Activated CD4-positive, alpha-beta T cell treated with anti-CD3 and anti-CD28 coated beads, Interleukin-2, amount 10 ng/mL, durations not matched to agents 7 days and 5 days (primary cell): ENCODE measurements at places on chromosomes 7 and 10.

DNA sequence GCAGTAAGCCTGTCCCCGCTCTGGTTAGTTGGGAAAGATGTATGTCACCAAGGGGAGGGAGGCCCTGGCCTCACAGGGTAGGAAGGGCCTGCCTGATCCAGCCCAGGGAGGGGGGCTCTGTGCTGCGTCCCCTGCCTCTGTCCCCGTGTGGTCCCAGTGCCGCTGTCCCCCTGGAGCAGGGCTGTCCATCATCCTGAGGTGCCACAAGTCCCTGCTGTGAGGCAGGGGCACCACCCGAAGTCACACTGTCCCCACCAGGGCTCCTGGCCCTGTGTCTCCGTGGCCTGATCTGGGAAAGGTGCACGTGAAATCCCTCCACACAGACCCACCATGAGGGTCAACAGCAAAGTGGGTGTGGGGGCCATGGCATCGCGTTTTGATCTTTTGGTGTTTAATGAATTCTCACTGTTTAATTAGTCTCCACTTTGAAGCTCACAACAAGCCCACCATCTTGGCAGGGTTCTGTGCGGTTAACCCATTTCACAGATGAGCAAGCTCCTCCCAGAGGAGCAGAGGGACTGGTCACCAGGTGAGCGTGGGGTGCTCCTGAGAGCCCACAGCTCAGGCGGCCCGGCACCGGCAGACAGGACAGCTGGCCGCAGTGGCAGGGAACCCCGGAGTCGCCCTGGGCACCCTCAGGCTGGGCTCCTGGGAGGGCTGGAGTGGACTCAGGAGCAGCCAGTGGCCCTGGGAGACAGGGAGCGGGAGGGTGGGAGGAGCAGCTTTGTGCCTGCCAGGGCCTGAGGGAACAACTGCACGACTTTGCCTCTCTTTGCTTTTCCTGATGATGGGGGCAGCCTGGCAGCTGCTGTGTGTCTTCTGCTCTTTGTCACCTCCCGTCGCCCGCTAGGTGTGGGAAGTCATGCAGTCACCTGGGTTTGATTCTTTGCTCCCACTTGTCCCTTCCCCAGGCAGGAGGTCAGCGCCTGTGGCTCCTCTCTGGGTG is 12.0 kb upstream of the CRYGN start:
- no peak for DNase-seq

DNA sequence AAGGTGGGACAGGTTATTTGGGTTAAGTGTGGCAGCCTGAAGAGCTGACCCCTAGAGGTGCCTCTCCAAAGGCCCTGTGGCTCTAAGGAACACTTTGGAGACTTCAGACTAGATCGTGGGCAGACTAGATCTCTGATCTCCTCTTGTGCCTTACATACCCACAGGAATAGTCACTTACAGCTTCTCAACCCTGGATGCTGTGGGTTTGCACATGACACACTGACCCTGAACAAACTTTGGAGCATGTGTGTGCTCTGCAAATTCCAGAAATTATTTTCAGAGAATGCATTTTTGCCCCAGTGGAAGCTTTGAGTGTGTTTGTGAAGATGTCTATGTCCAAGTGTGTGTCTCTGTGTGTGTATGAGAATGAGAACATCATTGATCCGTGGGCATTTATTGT is 119.6 kb downstream of the EMX2 start:
- no peak for DNase-seq

DNA sequence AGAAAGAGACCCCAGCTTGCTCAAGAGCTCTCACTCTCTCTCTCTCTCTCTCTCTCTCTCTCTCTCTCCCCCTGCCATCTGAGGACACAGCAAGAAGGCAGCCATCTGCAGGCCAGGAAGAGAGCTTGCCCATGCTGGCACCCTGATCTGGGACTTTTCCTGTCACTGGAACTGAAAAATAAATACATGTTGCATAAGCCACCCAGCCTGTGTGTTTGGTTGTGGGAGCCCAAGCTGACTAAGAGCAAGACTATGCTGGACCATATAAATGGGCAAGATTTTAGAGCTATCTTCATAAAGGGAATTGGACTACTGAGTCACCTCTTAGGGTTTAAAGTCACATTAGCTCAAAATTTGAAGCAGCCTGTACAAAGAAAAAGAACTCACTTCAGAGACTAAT is 98.6 kb downstream of the SLC16A9 start:
- DNase-seq = no peak

GRCh38 chr10:52701647-52702046 is 70.9 kb downstream of the MBL2 start:
- no peak for DNase-seq

GRCh38 chr10:6542999-6543430 is 37.1 kb downstream of the PRKCQ start:
- DNase-seq = peak; percentile 79

DNA sequence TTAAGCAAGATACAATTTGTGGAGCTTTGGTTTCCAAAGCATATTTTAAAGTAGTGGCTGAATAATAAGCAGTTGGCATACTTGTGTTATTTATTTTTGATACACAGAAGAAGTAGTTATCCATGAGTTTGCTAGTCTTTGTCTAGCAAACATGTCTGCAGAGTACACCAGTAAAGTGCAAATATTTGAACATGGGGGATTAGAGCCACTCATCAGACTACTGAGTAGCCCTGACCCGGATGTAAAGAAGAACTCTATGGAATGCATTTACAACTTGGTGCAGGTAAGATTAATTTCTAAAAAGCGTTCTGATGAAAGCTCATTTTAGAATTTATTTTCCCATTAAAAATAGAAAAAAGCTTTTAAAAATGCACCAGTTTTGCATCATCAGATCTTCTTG is 31.4 kb downstream of the ARMC3 start:
- no peak for DNase-seq

- no peak for DNase-seq
Observed at GRCh38 chr10:98619446-98619845, 172.7 kb upstream of the HPS1 start.

DNA sequence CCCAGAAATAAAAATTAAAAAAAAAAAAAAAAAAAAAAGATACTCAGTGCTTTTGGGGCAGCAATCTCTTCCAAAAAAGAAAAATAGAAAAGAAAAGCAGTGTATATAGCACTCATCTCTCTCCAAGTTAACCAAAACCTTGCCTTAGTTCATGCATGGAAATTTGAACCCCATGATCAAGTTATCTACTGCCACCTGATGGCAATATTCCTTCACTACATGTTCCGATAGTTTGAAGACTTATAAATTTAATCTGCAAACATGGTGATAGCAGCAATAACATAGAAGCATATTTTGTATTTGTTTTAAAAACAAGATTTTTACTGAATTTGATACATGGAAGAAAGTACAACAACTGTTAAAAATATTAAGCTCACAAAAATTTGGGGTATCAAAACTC is 48.6 kb upstream of the SLIT1 start:
- peak; percentile 17 for DNase-seq
